Stimulated activated CD8-positive, alpha-beta memory T cell treated with anti-CD3 and anti-CD28 coated beads, Interleukin-7, amount 100 ng/mL, for 1 hour (primary cell): ENCODE measurements at places on chromosomes 1 and 21.

DNA sequence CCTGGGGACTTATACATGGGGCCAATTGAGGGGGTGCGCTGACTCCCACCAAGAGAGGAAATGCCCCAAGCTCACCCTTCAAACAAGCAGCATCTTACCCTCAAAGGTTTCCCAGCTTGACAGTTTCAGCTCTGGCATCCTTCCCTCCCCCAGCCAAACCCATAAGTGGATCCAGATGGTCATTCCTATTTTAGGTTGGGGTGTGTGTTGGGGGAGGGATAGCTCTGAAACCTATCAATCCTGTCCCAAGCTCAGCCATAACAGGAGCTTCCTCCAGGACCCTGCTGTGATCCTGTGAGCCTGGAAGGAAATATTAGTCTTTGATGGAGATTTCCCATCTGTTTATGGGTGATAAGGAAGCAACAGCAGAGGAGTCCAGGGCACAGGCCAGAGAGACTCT is 3.4 kb upstream of the TMEM222 start:
- no peak for DNase-seq

- DNase-seq: no peak
Observed at GRCh38 chr1:161492827-161493226, 12.4 kb upstream of the FCGR2A start.

GRCh38 chr1:174497478-174497877 is 49.7 kb downstream of the GPR52 start:
- no peak for DNase-seq

DNA sequence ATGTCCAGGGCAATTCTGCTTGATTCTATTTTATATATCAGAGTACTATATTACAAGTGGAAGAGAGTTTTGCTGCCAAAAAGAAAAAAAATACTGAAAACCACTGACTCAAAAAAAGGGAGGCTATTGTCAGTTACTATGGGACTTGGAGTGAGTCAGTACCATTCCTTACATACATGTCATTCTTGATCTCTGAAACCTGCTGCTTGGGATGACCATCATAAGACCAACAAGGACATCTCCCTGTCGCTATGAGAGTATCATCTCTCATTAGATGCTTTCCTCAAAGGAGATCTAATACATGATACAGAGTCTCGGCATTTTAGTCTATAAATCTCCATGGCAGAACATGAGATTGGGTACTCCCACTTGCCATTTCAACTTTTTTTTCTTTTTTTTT is 11.8 kb upstream of the INPP5B start:
- no peak for DNase-seq

DNA sequence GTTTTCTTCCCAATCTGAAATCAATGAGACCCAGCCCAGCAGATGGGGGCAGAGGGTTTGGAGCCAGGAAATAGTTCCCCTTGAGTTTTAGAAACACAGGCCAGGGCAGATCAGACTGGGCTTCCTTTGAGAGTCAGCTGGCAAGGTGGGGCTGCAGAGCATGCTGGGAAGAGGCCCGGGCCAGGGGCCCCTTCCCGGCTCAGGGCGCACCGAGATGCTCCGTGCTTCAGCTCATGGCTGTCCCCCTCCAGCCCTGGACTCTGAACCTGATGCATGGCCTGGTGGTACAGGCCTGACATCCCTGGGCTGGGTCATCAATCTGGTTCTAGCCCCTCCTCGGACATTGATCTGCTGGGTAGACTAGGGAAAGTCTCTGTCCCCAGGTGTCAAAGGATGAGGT is 65.1 kb upstream of the RUNX3 start:
- DNase-seq: no peak

DNA sequence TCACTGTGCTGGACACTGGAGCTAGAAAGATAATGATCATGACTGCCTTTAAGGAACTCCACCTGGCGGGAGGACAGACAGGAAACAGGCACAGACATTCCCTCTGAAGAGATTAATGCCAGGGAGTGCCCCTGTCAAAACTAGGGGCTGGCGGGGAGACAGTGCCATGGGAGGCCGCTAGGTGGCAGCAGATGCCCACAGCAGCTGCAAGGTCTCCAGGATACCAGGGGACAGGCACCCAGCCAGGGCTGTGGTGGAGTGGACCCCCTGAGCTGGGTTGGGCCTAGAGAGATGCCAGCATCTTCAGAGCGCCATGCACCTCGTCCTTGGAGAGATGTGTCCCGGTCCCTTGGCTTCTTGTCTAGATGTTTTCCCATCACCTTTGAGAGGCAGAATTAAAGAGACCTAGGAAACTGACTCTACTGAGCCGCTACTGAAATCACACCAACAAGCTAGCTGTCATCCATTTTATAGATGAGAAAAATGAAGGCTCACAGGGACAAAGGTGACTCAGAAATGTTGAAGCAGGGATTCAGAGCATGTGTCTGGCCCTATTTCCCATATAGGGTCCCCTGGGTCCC is 3.6 kb downstream of the REN start:
- DNase-seq: peak; percentile 57

GRCh38 chr1:169318536-169319244 is 48.9 kb downstream of the NME7 start:
- no peak for DNase-seq

GRCh38 chr1:167640051-167640450 is 10.0 kb downstream of the RCSD1 start:
- DNase-seq: no peak

GRCh38 chr1:17948594-17948993 is 159.0 kb upstream of the IGSF21 start:
- DNase-seq: no peak

- DNase-seq: no peak
Observed at GRCh38 chr1:35863881-35864625, 19.0 kb upstream of the AGO1 start.

GRCh38 chr21:14270631-14271030 is 54.7 kb downstream of the RBM11 start:
- no peak for DNase-seq

DNA sequence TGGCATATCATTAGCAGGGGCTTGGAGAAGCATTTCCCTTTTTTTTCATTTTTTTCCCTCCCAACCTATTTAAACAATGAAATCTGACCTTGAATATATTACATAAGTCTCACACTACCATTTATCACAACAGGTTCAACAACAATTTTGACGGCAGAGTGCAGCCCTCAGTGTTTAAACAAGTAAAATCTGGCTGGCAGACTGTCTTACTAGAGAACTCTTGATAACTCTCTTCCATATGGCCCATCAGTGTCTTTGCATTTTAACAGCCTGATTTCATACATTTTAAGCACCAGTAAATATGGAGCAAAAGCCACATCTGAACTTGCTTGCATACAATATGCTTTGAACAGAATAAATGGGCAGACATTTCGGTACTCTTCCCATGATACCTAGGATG is 213.0 kb downstream of the KCTD3 start:
- no peak for DNase-seq

- no peak for DNase-seq
Observed at GRCh38 chr21:46205166-46205565, 20.9 kb upstream of the SPATC1L start.

DNA sequence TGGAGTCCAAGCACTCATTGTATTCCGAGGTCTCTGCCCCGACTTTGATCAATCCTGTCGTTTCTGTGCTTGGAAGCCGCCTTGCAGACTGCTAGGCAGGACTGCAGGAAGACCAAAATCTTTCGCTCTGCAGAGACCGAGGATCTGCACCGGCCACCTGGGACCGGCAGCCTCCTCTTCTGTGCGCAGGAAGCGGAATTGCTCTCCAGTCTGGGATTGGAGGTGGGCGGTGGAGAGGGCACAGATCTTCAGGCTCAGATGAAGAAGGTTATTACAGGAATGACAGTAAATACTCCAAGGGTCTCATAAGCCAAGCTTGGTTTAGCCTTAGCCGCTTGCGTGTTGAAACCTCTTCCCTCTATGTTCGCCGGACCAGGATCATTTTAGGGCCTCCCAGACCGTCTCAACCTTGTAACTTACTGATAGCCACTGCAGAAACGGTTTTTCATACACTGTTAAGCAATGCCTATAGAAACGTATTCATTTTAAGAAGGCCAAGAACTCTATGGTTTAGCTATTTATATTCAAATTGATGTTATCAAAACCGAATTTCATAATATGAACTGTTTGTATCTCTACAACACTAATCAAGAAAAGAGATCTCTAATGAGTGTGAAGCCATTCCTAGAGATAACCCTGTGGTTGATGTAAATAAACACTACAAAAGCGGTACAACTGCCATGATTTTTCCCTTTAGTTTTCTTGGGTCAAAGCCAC is 1.1 kb downstream of the MIA3 start:
- DNase-seq: no peak

GRCh38 chr1:109609881-109610280 is 9.5 kb downstream of the GNAT2 start:
- DNase-seq: no peak

DNA sequence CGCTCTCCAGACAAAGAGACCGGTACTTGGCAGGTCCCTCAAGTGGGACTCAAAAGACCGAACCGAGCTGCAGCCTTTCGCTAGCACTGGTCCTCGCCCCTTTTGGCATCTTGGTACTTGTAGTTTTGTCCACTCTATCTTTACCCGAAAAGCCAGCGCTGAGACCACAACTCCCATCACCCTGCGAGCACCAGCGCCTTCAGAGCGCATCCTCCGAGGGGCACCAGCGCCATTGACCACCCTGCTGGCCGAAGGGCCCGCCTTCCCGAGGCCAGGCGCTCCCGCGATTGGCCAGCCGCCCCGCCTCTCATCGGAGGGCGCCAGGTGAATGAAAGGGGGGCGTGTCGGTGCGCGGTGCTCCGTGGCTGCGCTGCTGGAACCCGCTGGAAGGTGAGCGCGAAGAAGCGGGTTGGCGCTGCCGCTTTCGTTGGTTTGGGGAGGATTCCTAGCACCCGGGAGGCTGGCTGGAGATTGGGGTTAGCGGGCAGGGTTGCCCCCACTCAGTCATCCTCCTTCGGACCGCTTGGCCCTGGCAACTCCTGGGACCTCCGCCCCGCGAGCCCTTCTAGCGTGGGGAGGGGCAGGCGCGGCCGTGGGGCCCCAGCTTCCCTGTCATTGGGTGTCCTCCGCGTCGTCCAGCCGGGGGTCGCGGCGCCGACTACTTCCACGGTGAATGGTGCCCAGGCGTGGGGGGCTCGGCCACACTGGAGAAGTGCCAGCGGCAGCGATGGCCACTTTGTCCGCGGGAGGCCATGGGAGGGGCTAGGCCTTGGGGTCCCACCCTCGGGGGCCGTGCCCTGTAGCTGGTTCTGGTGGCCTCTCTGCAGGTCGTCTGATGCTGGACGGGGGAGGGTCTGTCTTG is at the start of gene ZBTB8B:
Gene ZBTB8B (plus strand): TSS at position 357 of the 862 bp plus-strand sequence. CDS start 5,553 bp downstream, outside the sequence.
- DNase-seq: no peak

GRCh38 chr1:100720101-100720500 is 559 bp downstream of the VCAM1 start:
- no peak for DNase-seq

DNA sequence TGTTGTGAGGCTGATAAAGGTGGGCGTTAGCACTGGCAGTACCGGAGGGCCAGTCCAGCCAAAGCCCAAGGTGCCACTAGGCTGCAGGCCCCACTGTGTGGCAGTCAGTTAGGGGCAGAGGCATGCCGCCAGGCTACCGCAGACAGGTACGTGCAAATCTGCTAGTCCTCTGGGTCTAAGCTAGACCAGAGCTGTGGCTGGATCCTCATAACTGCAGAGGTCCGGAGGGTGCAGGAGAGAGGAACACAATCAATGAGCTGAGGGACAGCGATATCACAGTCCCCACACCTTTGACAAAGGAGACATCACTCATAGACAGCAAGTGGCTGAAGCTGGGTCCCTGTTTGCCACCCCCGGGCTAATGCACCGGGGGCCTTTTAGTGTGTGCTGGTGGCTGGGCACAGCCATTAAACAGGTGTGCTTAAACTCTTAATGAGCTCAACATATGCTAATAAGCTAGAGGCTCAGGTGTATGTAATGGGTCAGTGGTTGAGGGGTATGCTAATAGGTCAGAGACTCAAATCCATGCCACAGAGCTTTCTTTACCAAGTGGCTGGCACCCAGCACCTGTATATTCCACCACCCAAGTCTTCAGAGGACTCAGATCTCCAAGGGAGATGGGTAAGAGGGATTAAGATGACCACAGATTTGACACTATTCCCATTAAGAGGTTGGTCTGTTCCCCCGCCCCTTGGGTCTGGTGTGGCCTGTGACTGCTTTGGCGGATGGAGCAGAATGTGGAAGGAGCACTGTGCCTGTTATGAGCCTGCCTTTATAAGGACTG is 82.0 kb downstream of the GLIS1 start:
- DNase-seq: no peak

GRCh38 chr1:199038156-199038555 is 399.3 kb downstream of the PTPRC start:
- DNase-seq: no peak

GRCh38 chr1:78869136-78869535 is 137.4 kb downstream of the ADGRL4 start:
- no peak for DNase-seq

GRCh38 chr1:200710166-200710565 is 28.5 kb upstream of the CAMSAP2 start:
- no peak for DNase-seq

DNA sequence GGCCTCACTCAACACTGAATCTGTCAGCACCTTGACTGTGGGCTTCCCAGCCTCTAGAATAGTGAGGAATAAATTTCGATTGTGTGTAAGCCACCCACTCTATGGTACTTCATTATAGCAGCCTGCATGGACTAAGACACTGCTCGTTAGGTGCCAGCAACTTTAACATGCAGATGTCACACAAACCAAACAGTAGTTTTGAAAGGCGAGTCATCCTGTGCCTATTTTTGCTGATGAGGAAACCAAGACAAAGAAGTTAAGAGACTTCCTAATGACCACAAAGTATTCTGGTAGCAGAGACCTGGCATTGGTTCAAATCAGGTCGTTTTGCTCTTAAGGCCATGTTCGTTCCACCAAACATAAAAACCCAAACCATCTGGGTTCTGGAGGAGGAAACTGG is 42.9 kb downstream of the BATF3 start:
- DNase-seq: no peak

- DNase-seq: no peak
Observed at GRCh38 chr1:198528364-198528763, 12.1 kb downstream of the ATP6V1G3 start.

DNA sequence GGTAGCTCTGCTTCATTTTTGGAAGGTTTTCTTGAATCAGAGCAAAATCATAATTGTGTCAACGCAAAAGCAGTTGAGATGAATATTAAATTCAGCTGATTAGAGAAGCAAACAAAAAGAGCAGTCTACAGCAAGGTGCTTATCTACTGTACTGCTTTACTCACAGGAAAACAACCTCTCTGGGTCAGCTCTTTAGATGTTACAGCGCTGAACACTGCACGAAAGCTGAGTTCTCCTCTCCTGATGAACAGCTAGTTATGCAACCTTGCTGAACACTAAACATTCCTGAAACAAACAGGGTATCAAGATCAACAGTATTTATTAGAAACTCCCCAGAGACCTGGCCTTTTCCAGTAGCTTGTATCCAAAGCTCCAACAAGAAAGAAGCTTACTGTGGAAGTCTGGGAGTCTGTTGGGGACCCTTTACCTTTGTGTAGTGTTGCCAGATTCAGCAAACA is 41.3 kb downstream of the TBCE start:
- DNase-seq: no peak
